Smooth muscle cell of the umbilical artery (primary cell): ENCODE measurements at places on chromosomes 16 and 17. TPM values are rescaled to one million over a fixed set of nuclear protein-coding genes. Genes with fewer than 3 reads are reported as not detected.

ALDH3A1 gene
- total RNA-seq: not detected in 2 replicates

GNGT2 gene
- total RNA-seq: not detected in 2 replicates

PPP1R27 gene
- 0.09 TPM in 1 of 2 replicates, not detected in the other for total RNA-seq

CEMP1 gene
- 0.09 TPM in 1 of 2 replicates, not detected in the other for total RNA-seq

SBK1 gene
- total RNA-seq: 0.05 TPM in 1 of 2 replicates, not detected in the other

NKD1 gene
- under 0.01 TPM in 2 replicates for total RNA-seq

ZNF423 gene
- under 0.01 and 0.09 TPM in 2 replicates for total RNA-seq

TANGO6 gene
- 16.0 and 20.4 TPM in 2 replicates for total RNA-seq

PRSS27 gene
- total RNA-seq: 0.30 and 0.42 TPM in 2 replicates

WFDC1 gene
- total RNA-seq: 0.05 and 12.5 TPM in 2 replicates

RNF222 gene
- total RNA-seq: not detected in 2 replicates

TNRC6C gene
- 3.6 and 6.0 TPM in 2 replicates for total RNA-seq

CLEC3A gene
- total RNA-seq: 0.05 TPM in 1 of 2 replicates, not detected in the other

TMEM95 gene
- total RNA-seq: not detected in 2 replicates

PRR15L gene
- not detected in 2 replicates for total RNA-seq

CRHR1 gene
- not detected in 2 replicates for total RNA-seq

PGAP3 gene
- total RNA-seq: 6.9 and 11.0 TPM in 2 replicates
